MV-4-11 (cell line): ENCODE measurements at places on chromosomes 11 and 22.

- no peak for DNase-seq
These were observed 31.8 kb downstream of the USP35 start for GRCh38 chr11:78220218-78221157.

GRCh38 chr11:23730307-23730998, 766.4 kb upstream of the LUZP2 start:
- DNase-seq: no peak

DNA sequence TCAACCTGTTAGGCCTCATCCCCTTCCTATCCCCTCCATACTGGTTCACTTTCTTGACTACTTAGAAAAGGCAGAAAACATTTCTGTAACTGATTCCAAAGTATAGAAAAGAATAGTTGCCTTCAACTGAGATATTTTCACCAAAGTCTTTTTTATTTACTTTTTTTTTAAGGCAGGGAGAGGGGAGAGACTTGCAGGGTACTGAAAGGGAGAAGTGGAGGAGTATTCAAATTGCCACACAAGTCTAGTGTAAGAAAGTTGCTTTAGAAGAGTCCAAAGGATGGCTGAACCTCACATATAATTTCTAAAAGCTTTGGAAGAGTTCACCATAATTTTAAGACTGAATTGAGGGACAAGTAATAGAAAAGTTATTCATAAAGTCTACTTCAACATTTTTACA, 6.3 kb downstream of the PHF21A start:
- no peak for DNase-seq

DNA sequence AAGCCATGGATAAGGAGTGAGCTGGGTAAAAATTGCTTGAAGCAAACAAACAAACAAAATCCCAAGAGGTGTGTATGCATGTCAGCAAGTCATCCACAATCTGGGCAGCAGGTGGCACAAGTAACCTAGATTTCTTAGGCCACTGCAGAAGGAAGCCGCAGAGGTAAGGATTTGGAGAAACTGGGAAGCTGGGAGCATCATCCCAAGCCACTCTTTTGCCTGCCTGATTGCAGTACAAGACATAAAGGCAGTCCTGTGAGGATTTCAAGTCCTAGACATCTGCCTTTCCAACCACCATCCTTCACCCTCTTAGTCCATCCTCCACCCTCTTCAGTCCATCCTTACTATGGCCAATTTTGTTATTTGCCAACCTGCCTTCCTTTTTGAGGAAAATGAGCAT, 67.2 kb upstream of the BMAL1 start:
- DNase-seq: peak; percentile 20

GRCh38 chr11:85257837-85258236, 369.3 kb downstream of the DLG2 start:
- DNase-seq: peak; percentile 90
